ENCODE measurements at places on chromosomes 5 and 9. TPM values are rescaled to one million over a fixed set of nuclear protein-coding genes. Genes with fewer than 3 reads are reported as not detected.

DNA sequence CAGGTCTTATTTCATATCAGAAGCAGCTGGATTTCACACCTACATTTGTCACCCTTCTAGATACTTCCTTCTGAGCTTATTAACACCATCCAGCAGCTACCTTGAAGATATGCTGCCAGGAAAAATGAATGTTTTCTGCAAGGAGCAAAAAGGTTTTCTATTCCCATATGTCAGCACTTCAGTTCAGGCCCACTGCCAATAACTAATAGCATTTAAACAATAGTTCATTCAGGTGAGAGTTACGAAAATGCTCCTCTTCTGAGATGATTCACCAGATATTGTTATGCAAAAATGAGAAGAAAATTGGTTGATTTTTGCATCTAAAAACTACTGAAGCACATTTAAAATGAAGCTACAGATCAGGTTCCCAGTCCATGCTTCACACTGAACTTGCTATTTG lies 56.4 kb upstream of the ISL1 start:
- no peak for DNase-seq

DNA sequence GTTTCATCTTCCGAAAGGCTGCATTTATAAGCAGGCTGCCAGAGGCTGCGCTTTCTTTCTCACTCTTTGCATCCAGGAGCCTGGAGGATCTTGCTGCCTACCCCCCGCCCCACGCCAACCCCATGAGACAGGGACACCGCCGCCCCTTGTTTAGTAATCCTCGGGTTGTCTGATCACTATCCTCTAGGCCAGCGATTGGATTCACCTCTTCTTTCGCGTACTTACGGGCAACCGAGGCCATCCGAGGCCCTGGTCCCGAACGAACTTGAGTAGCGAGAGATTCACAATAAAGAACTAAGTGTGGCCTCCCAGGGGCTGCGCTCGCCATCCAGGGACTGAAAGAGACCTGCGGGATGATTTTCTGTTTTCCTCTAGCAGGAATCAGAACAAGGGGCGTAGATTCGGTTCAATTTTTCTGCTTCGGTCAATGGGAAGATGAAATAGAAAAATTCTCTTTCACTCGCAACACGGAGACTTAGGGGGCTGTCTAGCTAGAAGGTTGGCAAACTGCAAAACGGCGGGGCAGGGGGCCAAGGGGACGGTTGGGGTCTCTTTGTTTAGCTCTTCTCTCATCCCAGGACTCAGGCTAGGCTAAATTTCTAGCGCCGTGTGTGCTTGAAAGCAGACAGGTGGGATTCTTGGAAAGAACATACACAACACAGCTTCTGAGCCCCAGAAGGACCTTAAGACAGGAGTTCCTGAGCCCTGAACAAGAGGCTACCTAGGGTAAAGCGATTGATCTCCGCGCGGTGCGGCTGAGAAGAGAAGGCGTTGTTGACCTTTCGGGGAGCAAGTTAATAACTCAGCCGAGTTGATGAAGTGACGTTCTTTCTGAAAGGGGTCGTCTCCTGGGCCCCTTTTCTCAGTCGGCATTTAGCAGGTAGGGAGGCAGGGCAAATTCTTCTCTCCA lies 5.8 kb upstream of the ISL1 start:
- no peak for DNase-seq

DNA sequence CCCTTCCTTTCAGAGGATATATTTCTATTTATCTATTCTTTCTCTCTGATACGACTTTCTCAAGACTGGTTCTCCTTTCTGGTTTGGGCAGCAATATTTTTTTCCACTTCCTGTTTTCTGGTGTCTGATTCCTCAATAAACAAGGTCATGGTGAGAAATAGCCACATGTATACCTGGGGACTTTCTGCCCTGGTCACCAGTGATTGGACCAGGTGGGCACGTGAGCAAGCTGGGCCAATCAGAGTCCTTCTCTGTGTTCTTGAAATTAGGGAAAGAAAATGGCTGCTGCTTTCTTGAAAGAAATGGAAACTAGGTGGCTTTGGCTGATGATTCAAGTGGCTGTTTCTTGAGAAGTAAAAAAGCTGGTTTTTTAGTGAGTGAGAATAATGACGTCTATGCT lies 18.4 kb upstream of the GSN start:
- DNase-seq = no peak

GRCh38 chr5:8247049-8247899 lies 378.3 kb downstream of the MTRR start:
- DNase-seq = no peak

Gene SPINK7
- total RNA-seq = not detected

Gene PCDHA12
- total RNA-seq = 0.68 TPM

Gene DOLK
- total RNA-seq = 17.6 TPM
